ENCODE measurements at places on chromosomes 4 and X.

GRCh38 chr4:64776820-64777219, 367.6 kb upstream of the TECRL start:
- no peak for DNase-seq

- no peak for DNase-seq
Observed at GRCh38 chr4:126479709-126480108, 1153.0 kb upstream of the INTU start.

DNA sequence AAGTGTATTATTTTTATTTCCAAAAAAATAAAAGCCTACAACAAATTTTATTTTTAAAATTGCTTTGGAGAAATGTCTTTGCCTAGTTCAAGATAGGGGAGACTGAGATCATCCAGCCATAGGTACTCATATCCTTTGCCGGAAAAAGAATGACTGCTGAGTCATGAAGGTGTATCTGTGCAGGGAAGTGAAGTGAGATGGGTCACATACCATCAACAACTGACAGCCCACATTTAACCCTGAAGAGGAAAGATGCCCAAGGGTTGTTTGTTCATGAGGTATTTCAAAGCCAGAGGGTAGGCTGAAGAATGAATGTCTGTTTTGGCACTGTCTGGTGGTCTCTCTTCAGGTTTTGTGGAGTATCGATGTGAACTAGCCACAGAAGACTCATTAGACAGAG, 106.7 kb upstream of the TTC29 start:
- DNase-seq, result no peak

GRCh38 chrX:13761606-13762414, 27.3 kb downstream of the OFD1 start:
- no peak for DNase-seq

- no peak for DNase-seq
Observed at GRCh38 chr4:185865901-185866328, 53.9 kb upstream of the SORBS2 start.

- DNase-seq, result no peak
Observed at GRCh38 chr4:26858947-26859401, 1.7 kb upstream of the STIM2 start.

DNA sequence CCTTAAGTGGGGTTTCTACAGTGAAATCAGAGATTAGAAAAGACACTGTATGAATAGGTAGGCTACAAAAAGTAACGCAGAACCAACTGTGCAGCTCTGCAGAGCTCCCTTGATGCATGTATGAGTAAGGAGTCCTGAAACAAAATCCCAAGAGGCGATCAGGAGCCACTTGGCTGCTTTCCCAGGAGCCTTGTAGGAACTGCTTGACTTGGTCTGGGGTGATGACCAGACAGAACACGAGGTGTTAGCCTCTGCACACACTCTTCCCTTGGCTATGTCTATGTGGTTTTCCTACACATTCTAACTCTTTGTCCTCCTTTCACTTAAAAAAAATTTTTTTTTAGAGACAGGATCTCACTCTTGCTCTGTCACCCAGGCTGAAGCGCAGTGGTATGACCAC, 22.8 kb upstream of the AP1S2 start:
- no peak for DNase-seq

- DNase-seq, result no peak
Observed at GRCh38 chr4:102219129-102219528, 126.2 kb downstream of the SLC39A8 start.

GRCh38 chr4:1293991-1294390, 4.3 kb downstream of the MAEA start:
- no peak for DNase-seq

DNA sequence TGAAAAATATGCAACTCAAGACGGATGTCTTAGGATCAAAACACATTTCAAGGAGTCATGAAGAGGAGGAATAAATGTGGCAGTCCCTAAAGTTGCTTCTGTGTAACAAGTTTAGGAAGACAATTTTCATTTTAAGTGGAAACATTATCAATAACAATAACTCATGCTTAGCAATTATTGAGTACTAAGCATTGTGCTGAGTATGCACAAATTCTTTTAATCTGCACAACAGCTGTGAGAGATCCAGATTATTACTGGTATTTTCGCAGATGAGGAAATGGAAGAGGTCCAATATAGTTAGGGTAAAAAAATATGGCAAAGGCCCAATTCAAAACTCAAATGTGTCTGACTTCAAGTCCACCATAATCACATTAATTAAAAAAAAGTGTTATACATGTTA, 2.9 kb upstream of the TEX13B start:
- DNase-seq, result no peak

DNA sequence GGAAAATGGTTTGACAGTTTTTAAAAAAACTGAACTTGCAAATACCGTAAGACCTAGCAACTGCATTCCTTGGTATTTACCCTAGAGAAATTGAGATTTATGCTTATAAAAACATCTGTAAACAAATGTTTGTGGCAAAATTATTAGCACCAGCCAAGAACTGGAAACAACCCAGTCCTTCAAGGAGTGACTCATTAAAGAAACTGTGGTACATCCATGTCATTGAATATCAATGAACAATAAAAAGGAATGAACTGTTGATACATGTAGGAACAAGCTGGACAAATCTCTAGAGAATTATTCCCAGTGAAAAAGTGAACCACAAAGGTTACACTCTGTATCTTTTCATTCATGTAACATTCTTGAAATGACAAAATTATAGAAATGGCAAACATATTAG, 240.2 kb upstream of the ADAMTS3 start:
- no peak for DNase-seq

DNA sequence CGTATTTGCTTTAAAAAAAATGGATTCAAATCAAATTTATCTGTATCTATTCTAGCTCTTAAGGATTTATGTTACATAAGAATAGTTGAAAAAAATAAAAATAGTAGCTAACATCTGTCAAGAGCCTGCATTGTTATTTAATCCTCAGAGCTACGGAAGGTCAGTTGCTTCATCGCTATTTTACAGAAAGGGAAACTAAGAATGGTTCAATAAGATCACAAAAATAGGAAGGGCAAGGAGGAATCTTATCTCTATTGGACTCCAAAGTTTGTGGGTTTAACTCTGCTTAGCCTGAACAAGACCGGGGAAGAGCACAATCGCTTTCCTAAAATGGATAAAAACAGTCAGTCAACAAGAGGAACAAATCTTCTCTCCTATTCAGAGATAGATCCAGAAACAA, 270.2 kb upstream of the SMIM31 start:
- DNase-seq, result no peak

GRCh38 chr4:3304831-3305609, 12.2 kb downstream of the RGS12 start:
- peak; percentile 76 for DNase-seq

- no peak for DNase-seq
Observed at GRCh38 chr4:9758641-9759317, 22.7 kb upstream of the DRD5 start.

- no peak for DNase-seq
Observed at GRCh38 chr4:46274717-46275116, 115.2 kb downstream of the GABRA2 start.

GRCh38 chr4:137307806-137308205, 224.5 kb downstream of the PCDH18 start:
- DNase-seq, result no peak

DNA sequence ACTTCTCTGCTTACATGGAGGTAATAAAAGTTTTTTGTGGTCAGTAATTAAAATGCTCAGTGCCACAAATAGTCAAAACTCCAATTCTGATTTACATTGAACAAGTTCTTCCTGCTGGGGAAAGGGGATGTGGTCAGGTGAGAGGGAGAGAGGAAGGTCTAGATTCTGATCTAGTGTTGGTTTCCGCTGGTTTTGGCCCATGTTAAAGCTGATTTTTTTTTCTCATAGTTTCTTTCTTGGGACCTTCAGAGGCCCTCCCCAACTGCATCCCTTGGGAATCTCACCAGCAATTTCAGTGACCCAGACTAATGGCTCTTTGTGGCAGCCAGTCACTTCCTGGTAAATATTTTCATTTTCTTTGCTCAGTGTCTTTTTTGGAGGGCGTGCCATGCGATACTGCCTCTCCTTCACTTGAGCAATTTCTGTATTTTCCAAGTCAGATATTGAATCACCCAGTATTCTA, 332.7 kb downstream of the RAPGEF2 start:
- peak; percentile 70 for DNase-seq

GRCh38 chrX:40931921-40932320, 153.3 kb upstream of the USP9X start:
- DNase-seq, result no peak
